ENCODE measurements at places on chromosomes 6 and 20.

DNA sequence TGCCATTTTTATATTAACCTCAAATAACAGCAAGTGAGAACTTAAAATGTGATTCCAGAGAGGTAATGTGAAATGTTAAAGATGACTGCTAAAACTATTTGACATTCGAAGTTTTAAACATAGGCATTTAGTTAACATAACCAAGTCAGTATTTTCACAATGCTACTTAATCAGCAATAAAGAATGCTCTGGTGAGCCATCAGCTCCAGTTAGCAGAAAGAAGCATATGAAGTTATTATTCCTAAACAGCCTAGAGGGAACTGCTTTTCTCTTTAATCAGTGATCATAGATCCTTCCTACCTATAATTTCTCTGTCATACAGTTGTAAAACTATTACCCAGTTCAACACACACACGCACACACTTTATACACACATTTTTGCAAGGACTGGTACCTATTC lies 60.1 kb downstream of the MMS22L start:
- no peak for DNase-seq

- DNase-seq: peak; percentile 23
Observed at GRCh38 chr6:111715321-111715720, 109.6 kb upstream of the TRAF3IP2 start.

- no peak for DNase-seq
Observed at GRCh38 chr20:24480509-24480908, 11.1 kb downstream of the SYNDIG1 start.

- DNase-seq: no peak
Observed at GRCh38 chr20:3630429-3630828, 32.8 kb downstream of the GFRA4 start.

DNA sequence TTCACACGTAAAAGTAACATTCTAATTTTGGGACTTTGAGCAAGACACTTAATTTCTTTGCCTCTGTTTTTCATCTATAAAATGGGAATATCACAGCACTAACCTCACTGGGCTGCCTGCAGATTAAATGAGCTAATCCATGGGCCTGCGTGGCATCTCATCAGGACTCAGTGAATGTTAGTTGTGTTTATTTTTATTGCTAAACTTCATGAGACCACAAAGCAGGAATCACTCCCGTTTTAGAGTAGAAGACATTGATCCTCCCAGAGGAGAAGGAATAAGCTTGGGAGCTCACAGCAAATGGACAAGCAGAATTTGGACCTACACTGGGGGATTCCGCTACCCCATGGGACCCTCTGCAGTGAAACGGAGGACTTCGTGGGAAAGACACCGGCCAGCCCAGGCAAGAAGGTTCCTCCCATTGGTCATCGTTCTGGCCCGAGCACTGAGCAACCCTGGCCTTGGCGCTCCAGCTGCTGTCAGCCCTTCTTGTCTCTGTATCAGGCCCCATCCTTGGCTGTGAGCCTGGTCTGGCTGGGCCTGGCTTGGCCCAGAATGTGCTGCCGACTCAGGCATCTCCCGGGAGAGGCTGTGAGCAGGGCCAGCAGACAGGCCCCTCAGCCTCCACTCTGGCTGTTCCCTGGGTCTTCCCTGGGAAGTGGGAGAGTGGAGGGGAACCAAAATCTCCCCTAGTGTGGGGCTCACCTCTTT lies 79.8 kb downstream of the NFATC2 start:
- peak; percentile 48 for DNase-seq

DNA sequence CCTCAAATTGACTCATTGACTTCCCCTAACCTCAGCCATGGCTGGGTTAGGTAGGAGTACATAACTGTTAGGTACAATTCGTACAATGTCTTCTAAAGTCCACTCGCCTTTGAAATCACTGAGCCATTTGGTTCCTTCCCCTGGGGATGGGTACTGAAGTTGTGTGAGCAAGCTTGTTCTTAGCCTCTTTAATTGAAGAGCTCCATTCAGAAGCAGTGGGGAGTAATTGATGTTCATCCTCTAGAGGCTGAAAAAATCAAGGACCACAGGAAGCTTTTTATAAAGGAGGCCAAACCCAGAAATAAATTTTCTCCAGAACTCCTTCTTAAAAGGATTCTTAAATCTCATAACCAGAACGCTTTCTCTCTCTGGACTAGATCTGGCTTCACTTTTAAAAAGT lies 60.6 kb downstream of the ANKS1A start:
- DNase-seq: no peak

GRCh38 chr6:134230940-134231339 lies 87.0 kb downstream of the SGK1 start:
- no peak for DNase-seq

DNA sequence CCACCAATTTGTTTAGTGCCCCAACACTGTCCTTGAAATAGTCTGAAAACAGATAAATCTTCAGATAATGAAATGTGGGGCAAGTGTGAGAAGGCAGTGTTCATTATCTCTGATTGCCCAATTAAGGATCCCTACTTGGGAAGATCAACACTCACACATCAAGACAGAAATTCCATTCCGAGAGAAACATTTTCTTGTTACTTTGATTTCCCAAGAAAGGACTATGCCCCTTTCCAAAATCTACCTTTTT lies 16.2 kb downstream of the HMGN4 start:
- DNase-seq: no peak

GRCh38 chr6:53761036-53761435 lies 33.8 kb upstream of the LRRC1 start:
- DNase-seq: no peak

GRCh38 chr6:21840428-21840827 lies 246.9 kb downstream of the SOX4 start:
- no peak for DNase-seq

DNA sequence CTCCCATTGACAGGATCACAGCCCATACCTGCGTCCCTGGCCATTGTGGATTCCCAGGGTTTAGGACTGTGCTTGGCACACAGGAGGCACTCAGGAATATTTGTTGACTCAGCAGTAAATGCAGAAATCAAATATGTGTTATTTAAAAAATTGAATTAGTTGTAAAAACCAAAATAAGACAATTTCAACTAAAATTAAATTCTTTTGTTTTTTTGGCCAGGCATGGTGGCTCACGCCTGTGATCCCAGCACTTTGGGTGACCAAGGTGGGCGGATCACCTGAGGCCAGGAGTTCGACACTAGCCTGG lies 85.3 kb downstream of the ZDHHC14 start:
- DNase-seq: no peak

DNA sequence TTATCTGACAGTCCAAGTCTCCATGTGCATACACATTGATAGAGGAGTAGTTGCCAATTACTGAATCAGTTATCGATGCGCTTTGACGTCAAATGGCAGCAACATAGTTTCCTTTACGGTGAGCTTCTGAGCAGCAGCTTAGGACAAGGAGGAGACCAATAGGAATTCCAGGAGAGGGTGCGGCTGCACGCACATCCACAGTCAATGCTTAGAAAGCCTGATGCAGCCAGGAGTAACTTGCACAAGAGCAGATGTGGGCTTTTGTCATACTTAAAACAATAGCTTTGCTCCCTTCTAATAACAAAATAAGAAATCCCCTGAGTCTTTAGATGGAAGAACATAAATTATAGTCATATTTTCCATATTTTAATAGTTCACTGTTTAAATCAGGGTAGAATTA lies 442.1 kb downstream of the BCKDHB start:
- DNase-seq: no peak

DNA sequence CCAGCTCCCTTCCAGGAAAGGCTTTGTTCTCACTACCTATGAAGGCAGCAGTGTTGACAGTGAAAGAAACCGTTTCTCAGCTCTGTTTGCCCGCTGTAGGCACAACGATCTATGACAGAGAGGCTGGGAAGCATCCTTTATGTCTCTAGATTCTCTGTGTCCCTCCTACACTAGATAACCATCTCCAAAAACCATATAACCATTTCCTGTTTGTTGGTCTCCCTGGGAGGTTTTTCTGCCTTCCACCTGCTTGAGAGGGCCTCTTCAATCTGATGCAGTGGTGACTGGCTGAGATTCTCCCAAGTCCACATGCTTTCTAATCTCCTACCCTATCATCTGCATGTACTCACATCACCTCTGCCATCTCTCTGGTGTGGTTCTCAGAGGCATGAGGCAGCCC lies 32.0 kb upstream of the TMEM217 start:
- no peak for DNase-seq

DNA sequence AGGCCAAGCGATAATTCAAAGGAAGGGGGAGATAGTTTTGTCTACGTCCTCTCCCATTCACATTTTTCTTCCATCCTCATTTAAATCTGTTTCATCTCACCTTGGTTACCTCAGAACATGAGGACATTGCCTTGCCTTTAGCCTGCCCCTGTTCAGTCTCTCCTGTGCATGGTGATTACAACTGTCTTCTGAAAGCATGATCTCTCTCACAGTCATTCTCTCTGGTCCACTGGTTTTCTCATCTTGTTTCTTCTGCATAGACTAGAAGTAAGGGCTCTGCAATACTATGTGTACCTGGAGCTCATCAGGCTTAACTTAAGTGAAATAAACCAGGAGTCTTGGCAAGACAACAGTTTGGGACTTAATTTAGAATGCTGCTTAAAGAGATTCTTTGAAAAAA lies 31.4 kb downstream of the CLVS2 start:
- DNase-seq: no peak

DNA sequence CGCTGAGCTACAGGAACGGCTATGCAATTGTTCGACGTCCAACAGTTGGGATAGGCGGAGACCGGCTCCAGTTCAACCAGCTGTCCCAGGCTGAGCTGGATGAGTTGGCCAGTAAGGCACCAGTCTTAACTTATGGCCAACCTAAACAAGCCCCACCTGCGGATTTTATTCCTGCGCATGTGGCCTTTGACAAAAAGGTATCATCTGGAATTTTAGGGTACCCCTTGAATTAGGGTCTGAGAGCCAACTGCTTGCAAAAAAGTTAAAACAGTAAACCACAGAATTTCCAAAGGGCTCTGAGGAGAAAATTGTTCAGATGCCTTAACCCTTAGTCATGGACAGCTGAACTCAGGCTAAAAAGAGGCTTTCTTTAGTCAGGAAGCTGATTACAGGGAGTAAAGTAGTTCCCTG lies 3.8 kb downstream of the EFHC1 start:
- DNase-seq: no peak

DNA sequence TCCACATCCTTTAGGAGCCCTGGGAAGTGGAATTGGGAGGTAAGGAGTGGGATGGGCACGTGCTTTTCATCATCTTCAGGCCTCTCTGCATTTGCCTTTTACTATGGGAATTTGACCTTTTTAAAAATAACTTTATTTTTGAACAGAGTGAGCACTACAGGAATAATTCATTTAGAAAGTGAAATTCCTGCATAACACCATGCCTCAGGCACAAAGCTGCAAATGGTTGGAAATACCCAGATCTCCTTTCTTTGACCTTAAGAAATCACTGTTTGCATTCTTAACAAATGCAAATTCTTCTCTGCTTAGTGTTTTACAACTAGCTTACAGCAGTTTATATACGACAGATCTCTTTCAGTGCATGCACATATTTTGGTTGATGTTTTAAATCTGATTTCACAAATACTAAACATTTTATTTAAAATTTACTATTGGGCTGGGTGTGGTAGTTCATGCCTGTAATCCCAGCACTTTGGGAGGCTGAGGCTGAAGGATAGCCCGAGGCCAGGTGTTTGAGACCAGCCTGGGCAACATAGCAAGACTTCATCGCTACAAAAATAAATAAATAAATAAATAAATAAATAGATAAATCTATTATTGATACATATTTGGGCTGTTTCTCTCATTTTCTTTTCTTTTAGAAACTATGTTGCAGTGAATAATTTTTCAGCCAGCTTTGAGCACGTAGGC lies 24.5 kb downstream of the CST8 start:
- DNase-seq: no peak
